ENCODE measurements at places on chromosomes 1 and 21.

DNA sequence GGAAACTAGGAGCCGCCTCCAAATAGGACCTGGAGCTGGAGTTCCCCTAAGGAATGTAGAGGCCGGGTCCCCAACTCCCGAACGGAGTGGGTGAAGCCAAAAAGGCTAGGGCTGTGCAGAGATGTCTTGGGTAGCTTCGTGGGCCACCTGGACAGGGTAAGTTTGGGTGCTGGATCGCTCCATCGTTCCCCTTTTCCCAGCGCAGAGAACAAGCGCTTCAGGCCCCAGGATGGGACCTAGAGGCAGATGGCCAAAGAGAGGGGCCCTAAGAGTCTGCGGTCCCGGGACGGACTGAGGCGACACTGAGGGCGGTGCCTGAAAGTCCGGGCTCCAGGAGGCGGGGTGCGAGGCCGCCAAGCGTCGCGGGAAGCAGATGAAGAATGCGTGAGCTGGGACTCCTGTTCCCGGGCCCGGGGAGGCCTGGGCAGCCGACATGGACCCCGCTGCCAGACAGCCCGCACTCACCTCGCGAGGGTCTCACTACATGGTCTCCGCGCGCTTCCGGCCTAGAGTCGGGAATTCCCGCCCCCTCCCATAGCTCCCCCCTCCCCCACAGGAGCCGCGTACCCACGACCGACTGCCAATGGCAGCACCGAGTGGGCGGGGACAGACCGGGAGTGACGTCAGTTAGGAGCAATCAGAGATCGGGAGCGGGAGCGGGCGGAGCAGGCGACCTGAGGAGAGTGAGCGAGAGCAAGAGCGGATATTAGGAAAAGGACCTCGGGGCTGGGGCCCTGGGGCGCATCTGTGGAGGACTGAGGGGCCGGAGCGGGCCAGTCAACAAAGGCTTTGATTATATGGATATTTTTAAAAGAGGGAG, at the start of gene SLC39A1:
Gene SLC39A1, minus strand, starts transcription at position 508 of the 820 bp plus-strand sequence. CDS start 822 bp downstream, outside the sequence.
- no peak for DNase-seq

DNA sequence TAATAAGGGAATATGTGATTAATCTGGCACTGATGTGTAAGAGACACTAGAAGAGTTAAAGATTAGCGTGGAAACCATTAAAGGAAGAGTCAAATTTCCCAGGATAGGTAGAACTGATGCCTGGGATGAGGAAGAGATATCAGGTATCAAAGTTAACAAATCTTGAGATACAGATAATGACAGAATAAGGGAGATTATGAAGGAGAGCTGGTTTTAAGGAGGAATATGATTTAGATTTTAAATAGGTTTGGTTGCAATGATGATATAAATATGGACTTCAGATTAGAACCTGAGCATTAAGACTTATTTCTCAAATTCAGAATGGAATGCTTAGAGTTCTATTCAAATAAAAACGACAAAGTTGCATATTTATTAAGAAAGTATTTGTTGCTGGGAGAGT, 26.2 kb downstream of the MAGI3 start:
- DNase-seq = no peak

- no peak for DNase-seq
Measured at GRCh38 chr1:205561501-205562203, 57.2 kb downstream of the CDK18 start.

DNA sequence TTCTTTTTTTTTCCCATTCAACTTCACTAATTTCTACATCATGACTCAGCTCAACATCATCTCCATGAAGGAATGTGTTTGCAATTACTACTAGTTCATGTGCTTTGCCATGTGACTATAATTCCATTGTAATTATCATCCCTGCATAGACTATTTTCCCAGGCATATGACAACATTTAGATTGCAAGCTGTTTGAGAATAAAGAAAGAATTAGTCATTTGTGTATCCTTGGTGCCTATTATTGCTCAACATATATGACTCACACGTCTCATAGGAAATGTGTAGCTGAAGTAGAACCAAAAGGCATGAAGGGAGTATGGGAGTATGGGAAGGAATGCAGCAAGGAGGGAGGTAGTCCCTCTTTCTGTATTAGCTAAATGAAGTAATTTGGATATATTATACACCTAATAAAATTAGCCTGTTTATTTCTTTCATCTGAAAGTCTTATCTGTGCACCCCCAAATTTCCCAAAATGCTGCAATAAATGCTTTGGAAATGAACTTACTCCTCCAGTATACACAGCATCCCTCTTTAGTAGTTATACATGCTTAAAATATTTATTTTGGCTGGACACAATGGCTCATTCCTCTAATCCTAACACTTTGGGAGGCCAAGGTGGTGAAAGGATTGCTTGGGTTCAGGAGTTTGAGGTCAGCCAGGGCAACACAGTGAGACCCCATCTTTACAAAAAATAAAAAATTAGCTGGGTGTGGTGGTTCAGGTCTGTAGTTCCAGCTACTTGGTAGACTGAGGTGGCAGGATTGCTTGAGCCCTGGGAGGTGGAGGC, 316.9 kb upstream of the ADGRL4 start:
- peak; percentile 60 for DNase-seq

DNA sequence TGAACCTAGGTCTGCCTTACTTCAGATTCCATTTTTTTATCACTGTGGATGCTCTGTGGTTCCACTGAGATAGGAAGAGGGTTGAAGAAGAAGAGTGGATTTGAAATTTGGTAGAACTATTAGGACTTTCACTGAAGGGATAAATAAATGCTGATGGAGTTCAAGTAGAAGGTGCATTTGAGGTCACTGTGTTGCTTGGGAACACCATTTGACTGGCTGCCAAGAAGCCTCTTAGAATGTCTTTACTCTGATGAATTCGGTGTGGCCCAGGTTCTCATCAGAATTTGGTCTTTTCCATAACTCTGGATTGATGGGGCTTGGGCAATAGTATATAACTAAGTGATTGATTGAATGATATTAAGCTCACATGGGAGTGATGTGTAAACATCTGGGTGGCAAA, 11.9 kb downstream of the XPR1 start:
- no peak for DNase-seq

DNA sequence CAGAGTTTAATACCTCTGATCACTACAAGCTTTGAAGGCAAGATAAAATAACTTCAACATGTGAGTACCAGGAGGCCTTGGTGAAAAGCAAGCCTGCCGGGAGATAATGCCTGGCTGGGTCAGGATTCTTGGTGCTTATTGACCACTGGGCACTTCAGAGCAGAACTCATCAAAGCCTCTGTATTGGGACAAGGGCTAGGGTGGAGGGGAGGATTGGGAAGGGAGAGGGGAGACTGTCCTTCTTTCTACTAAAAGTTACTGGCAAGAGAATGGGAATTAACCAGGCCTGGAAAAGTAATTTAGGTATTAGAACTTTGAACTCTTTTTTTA, 35.2 kb downstream of the NEK2 start:
- no peak for DNase-seq

DNA sequence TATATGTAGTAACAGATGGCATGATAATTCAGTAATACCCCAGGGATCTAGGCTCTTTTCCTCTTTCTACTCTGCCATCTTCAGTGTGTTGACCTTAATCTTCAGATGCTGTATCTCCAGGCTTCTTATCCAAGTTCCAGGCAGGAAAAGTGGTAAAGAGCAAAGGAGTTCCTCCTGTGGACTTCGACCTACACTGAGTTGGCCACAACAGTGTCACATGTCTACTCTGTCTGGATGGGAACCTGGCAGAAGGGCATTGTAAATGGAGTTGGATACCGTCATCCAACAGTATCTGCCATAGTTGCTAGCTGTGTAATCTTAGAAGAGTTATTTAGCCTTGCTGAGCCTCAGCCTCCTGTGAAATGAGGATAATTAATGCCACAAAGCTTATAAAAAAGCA, 21.9 kb downstream of the IL23R start:
- no peak for DNase-seq

DNA sequence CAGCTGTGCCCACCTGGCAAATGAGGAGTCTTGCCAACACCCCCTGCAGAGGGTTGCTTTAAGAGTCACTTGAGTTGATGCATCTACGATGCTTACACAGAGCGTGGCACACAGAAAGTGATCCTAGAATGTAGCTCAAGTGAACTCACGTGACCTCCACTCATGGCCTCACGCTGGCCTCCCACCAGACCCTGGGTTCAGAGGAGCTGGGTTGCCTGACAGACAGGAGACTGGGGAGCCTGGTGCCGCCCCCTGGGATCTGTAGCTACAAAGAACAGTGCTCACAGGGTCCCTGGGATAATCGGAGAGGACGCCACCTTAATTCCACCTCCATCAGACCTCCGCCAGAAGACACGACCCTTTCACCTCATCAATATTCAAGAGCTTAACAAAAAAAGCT, 81.4 kb upstream of the CASZ1 start:
- no peak for DNase-seq

DNA sequence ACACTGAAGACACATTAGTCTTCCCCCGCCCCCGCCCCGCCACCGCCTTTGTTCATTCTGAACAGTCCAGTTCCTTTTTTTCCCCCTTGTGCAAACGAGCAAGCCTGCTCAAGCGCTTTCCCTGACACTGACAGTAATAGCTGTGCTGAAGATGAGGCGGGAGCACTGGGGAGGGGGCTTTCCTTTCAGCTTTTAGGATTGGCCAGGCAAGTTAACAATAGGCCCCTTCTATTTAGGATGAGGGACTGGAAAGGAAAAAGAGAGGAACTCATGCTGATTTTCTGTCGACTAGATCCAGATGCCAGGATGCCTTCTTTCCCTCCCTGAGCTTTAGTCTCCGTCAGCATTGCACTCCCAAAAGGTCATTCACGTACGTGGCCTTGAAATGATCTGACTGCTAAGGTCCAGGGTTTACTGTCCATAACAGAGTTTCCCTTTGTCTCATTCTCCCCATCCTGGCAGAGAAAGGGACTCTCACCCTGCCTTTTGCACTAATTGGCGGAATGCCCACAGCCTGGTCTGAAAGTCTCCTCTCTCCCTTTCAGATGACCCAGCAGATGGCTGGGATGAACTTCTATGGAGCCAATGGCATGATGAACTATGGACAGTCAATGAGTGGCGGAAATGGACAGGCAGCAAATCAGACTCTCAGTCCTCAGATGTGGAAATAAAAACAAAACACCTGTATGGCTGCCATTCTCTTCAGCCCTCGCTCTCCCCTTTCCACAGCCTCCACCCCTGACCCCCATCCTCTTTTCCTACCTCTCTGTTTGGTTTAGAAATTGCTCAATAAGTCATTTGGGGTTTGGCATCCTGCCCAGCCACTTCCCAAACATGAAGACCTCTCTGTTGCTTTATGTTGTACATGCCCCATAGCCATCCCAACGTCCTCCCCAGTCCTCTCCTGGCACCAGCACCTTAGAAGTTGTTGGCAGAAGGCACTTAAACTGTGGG, 28.6 kb upstream of the ZFP69B start:
- DNase-seq = no peak

DNA sequence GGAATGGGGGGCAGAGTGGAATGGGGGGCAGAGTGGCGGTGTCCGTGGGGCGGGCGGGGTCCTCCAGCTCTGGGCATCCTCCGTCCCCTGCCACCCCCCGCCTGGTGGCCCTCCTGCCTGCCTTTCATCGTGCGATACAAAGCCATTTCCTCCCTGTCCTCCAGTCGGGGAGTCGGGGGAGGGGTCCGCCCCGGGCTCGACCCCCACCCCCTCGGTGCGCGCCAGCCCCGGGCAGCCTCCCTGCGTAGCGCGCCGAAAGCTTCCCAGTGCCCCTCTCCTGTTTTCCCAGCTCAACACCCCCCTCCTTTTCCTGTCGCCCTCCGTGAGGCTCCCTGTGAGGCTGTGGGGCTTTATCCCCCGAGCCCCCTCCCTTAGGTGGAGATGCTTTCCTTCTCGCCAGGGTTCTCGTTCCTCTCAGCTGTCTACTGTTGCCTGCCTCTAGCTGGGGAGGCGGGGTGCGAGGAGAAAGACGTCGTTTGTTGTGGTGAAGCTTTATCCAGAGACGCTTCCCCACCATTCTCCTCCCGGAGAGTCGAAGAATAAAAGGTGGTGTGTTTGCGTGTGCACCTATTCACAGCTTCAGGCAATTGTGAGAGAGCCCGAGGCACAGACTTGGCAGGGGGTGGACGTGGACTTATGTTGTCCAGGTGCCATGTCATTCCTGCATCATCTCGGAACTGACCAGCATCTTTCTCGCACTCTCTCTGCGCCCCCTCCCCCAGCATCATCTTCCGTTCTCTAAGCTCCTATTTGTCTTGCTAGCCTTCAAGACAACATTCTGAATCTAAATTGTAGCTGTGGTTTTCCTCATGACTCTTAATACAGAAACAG, 848 bp downstream of the DNM3 start:
- no peak for DNase-seq

- no peak for DNase-seq
Measured at GRCh38 chr1:44839576-44839975, 3.5 kb downstream of the PTCH2 start.

DNA sequence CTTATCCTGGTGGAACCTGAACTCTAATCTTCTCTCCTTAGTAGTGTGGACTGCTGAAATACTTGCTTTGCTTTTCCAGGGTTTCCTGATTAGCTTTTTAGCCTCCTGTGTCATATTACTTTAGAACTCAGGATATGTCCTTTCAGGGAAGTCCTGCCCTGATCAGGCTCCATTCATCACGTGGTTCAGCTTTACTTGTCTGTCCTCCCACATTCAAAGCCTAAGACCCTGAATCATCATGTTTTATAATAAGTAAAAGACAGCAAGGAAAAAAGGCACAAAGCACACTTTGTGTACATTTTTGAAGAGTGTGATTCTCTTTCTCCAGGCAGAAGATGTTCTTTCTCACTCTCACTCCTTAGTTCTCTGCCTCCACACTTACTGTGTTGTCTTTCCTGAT, 70.6 kb downstream of the PATJ start:
- no peak for DNase-seq

GRCh38 chr1:68233202-68233601, 879 bp upstream of the WLS start:
- DNase-seq = no peak

GRCh38 chr1:161350671-161351070, 17.0 kb downstream of the CFAP126 start:
- DNase-seq = no peak

DNA sequence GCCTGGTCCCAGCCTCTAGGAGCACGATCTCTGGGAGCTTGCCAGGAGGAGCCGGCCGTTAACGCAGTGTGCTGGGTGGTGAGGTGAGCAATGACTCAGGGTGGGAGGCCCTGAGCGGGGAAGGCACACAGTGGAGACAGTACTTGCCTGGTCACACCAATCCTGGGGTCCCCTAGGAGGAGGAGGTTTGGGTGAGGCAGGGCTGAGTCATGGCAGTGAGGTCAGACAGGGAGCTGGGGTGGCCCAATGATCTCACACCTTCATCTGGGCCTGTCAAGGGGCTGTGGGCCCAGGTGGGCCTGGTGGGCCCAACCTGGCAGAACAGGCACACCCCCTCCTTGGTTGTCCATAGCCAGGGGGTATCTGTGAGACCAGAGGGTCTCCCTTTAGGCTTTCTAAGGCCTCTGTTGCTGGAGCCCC, 8.6 kb upstream of the EDN2 start:
- DNase-seq = no peak

DNA sequence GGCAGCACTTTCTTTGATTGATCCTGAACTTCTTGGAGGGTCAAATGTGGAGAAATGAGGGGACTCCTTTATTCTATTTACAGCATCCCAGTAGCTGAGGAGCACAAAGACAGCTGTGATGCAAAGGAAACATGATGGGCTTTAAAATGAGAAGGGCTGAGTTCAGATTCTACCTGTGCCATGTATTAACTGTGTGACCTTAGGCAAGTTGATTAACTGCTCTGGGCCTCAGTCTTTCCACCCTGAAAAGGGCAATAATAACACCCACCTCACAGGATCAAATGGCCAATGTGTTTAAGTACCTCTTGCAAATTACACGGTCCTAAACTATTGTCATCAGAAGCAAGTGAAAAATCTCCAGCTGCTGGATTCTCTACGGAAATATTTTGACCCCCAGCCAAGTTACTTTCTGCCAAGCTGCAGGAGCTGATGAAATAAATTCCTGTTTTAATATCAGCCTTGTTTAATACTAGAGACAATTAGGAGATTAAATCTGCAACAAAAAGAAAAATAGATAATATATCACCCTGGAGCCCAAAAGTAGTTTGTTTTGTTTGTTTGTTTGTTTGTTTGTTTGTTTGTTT, 15.7 kb downstream of the TMEM81 start:
- no peak for DNase-seq
